ENCODE measurements at places on chromosomes 6 and 20.

GRCh38 chr6:168648240-168649125 is 207.5 kb downstream of the SMOC2 start:
- no peak for DNase-seq

GRCh38 chr20:35954907-35955251 is 577 bp upstream of the SCAND1 start:
- no peak for DNase-seq

DNA sequence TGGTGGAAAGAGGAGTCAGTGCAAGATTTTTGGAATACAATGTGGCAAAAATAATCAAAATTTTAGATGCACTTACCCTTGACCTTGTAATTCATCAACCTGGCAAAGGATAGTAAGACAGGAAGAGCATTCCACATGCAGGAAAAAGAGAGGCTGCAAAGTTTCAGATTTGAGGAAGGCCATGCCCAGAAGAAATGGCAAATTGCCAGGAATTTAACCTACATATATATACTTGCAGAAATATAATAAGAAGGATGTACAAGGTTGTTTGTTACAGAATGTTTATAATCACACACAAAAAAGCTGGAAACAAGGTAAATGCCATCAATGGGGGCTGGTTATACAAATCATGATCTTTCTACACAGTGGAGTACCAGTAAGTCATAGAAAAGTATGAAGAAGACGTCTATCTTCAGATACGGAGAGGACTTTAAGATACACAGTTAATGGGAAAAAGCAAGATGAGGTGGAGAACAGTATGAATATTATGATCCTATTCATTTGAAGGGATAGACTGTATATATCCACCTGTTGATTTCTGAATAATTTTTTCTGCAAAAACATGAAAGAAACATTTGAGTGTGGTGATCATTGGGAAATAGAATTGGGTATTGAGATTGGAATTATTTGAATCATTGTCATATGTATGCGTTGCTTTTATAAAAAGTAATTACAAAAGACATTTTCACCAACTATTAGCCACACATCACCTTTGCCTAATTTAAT is 253.8 kb downstream of the TBC1D7 start:
- DNase-seq, result no peak

GRCh38 chr6:165649166-165650137 is 13.6 kb downstream of the PDE10A start:
- no peak for DNase-seq

- DNase-seq, result no peak
Measured at GRCh38 chr20:38770546-38770945, 22.3 kb downstream of the ACTR5 start.

DNA sequence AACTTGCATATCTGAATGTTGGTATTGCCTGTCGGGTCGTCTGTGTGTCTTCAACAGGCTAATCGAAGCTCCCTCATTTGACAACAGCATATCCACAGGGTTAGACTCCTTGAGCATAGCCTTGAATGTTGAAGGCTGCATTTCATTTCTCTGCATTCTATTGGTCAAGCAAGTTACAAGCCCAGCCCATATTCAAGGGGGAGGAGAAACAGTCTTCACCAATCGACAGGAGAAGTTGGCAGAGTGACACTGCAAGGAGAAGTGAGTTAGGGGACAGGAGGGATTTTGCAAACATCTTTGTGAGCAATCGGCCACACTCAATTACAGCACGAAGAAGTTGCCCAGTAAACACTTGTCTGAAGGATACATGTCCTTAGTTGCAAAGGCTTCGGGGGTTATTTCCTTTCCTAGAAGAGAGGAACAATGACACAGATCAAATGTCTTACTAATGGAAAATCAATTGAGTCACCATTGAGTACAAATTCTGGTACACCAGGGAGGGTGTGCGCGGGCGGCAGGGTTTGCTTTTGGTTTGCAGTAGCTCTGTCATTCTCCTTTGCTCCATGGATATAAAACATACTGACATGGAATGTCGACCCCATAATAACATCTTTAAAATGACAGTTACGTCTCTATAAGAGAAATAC is 60.6 kb upstream of the NT5E start:
- no peak for DNase-seq

- DNase-seq, result no peak
Measured at GRCh38 chr6:20572288-20572687, 38.0 kb downstream of the CDKAL1 start.

DNA sequence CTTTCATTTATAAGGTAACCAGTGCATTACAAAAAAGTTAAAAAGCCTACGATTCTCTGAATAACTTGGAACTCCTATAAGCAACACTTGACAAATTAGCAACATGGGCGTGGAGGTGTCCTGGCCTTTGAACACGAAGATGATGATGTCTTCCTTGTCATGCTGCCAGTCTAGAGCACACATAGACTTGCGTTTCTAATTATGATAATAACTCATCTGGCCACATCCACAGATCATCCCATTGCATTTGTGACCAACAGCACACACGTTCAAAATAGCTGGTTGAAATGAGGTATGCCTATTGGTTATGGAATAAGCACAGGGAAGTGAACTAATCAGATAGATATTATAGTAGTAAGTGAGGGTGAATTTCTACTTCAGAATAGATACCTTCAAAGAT is 608.9 kb downstream of the PRKN start:
- DNase-seq, result no peak

DNA sequence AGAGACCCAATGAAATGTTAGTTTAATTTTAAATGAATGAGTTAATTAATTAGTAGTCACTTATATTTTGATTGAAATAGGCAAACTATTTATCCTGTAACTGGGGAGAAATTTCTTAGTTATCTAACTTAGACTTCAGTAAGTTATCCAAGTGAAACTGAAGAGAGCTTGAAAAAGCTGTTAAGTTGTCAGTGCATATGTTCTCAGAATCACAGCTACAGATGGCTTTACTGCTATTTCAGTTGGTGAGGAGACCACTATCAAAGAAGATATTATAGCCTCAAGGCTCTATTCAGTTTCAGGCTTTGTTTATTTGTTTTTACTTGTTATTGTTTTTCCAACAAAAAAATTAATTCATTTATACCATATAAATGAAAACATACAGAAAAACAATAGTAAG is 404.1 kb downstream of the C6orf118 start:
- no peak for DNase-seq

DNA sequence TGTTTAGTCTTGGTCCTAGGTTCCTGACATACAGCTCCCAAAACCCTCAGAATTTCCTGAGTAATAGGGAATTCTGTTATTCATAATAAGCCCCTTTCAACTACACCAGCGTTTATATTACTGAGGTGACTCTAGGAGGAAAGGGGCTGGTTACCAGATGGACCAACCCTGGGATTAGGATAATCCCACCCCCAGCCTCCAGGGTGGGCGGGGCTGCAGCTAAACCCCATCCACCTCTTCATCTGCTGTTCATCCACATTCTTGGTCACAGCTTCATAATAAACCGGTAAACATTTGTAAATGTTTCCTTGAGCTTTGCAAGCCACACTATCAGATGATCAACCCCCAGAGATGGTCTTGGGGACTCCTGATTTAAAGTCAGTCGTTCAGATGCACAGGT is 38.3 kb downstream of the NINL start:
- DNase-seq, result no peak

DNA sequence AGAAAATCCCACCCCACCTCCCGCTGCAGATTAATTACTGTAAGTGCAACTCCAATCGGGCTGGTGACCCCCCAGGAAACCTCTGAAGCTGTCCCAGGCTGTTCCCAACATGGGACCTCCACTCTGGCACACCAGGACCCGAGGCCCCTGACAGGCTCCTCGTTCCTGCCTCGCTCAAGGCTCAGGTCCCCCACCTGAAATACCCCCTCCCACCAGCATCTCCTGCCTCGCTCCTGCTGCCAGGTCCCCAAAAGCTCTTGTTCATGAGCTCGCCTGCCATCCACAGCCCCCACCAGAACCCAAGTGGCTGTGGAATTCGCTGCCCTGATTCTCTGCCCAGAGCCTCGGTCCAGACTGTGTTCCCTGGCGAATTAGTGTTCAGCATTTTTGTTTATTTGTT is 26.1 kb downstream of the NPEPL1 start:
- no peak for DNase-seq

DNA sequence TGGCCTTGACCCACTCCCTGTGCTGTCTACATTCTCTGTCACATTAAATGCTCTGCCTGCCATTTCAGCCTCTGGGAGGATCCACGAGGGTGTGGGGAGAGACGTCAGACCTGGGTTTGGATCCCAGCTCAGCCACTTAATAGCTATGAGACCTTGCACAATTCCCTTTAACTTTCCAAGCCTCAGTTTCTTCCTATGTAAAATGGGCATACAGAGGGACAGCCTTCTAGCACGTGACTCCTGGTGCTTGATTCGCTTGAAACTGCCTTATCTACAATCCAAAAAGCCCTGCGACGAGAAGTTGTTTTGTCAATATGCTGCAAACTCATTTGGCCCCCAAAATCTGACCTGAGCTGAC is 40.0 kb downstream of the TOX2 start:
- no peak for DNase-seq

- peak; percentile 64 for DNase-seq
Measured at GRCh38 chr6:148166339-148166968, 176.2 kb upstream of the SASH1 start.

GRCh38 chr6:54291146-54291545 is 17.1 kb upstream of the TINAG start:
- no peak for DNase-seq

DNA sequence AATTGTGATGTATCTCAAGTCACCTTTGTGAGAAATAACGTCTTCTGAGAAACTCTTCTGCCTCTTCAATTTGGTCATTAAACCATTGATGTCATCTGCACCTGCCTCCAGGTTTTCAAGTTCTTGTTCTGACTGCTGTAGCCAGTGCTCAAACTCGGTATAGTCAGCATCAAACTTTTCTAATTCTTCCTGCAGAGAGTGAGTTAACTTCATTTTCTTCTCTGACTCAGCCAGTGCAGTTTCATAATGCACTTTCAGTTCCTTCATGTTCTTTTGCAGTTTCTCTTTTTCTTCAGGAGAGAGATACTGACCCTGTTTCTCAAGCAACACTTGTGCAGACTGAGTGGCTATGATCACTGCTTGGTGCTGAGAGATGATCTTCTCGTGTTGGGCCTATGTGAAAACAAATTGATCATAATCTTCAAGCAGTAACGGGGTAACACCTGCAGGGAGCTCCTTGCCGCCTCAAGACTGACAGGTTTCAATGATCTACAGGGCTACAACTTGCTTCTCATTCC is 48.8 kb downstream of the DST start:
- peak; percentile 35 for DNase-seq

- no peak for DNase-seq
Measured at GRCh38 chr6:118524686-118525085, 23.4 kb upstream of the PLN start.

DNA sequence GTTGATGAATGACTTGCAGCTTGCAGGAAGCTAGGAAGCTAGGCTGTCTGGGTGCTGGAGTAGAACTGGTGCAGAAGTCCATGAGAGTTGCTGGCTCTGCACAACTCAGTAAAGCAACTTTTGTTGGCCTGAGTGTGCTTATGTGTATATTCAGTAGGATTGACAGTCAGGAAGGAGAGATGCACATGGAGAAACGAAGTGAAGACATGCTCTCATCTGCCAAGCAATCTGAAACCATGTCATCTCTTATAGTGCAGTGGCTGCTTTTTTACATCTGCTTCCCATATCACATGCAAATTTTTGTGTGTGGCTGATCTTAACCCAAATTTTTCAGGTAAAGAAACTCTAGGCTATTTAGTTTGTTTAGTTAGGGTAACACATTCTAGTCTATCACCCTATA is 252.4 kb upstream of the HS3ST5 start:
- DNase-seq, result no peak

DNA sequence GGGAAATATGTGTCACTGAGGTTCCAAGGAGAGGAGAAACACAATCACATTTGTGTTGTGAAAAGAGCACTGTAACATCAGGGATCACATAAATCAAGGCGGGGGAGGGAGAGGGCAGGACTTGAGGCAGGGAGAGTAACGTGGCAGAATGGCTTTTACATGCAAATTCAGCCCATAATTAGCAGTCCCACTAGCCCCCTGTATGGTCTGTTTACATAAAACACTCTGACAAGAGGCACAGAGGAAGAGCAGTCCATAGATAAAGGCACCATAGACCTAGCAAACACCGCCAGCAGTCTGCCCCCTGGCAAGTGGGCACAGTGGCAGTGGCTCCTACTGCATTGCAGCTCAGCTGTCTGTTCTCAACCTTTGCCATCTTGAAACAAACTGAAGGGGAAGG is 82.7 kb downstream of the LYRM2 start:
- no peak for DNase-seq

- DNase-seq, result no peak
Measured at GRCh38 chr6:138592749-138593123, 93.4 kb upstream of the NHSL1 start.

- no peak for DNase-seq
Measured at GRCh38 chr6:105510746-105511145, 107.9 kb upstream of the PREP start.

DNA sequence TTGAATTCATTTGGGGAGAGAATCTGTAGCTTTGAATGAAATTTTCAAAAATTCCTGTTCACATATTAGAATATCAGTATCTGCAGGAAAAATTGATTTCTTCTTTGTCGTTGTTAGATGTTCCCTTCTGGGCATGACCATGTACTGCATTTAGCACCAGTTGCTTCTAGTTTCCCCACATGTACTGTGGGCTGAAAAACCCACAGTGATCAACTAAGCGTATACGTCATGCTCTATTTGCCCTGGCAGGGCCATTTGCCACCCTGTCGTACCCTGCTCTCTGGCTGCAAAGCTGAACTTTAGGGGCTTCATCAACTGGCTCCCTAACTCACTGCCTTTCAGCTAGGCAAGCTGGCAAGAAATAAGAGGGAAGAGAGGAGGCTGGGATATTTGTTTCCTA is 340.7 kb upstream of the TSHZ2 start:
- DNase-seq, result no peak

- no peak for DNase-seq
Measured at GRCh38 chr6:73728548-73729205, 32.7 kb downstream of the CD109 start.

- DNase-seq, result no peak
Measured at GRCh38 chr6:85942844-85943243, 300.2 kb upstream of the SYNCRIP start.

- no peak for DNase-seq
Measured at GRCh38 chr6:37115236-37115895, 54.6 kb upstream of the PIM1 start.

- no peak for DNase-seq
Measured at GRCh38 chr6:33590531-33591198, 10.6 kb upstream of the BAK1 start.

Data from Ammon's horn (tissue), 1 donor.